ENCODE measurements at places on chromosomes 13 and 19.

- DNase-seq: peak; percentile 64
Observed at GRCh38 chr13:20703780-20704458, 420 bp downstream of the IL17D start.

- DNase-seq: peak; percentile 98
Observed at GRCh38 chr19:11435057-11435832, at the start of the genes ODAD3 and PRKCSH. Gene ODAD3 (minus strand): TSS chr19:11435121. CDS start chr19:11435016, 105 bp downstream. Gene PRKCSH (plus strand): TSS chr19:11435635. CDS start chr19:11436118, 483 bp downstream.

GRCh38 chr13:110525328-110526319 is 35.9 kb downstream of the RAB20 start:
- DNase-seq: no peak

GRCh38 chr13:100334214-100334613 is 245.3 kb downstream of the PCCA start:
- DNase-seq: peak; percentile 14

DNA sequence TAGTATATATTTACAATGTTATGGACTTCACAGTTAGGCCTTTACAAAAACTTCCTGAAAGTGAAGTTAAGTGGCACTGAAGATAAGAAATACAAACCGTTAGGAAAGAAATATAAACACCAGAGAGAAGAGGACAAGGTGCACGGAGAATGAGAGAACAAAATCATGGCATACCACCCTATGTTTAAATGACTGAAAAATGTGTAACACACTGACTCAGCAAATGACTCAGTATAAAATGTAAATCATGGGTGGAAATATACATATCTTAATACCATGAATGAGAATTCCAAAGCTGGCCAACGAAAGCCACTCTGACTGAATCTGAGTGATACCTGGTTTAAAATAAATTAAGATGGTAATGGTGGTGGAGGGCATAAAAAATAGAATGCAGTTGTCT is 260.8 kb downstream of the DNAJC15 start:
- no peak for DNase-seq

DNA sequence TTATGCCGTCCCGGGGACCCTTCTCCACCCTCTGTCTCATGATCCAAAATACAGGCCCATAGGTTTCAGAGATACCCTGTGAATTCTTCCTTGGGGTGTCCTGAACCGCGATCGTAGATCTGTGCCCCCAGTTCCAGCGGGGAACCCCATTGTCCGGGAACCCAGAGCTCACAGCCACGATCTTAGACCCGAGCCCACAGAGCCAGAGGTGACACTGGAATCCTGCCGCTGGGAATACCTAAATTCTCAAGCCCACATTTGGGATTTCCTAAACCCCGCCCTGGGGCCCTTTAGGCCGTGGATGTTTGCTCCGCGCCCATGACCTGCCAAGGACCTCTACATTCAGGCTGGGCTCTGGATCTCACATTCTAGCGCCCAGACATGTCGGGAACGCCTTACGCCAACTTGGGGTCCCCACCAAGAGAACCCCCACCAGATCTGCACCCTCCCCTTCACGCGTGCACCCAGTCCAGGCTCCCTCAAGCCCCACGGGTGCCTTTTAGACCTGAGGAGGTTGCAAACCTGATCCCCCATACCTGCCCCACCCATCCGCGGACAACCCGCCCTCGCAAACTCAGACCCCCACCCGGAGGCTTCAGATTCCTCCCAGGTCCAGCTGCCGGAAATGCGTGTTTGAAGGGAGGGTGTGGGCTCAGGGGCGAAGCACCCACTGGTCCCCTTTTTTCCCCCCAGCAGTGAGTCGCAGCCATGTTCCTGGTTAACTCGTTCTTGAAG is 605 bp downstream of the CAPNS1 start:
- no peak for DNase-seq

DNA sequence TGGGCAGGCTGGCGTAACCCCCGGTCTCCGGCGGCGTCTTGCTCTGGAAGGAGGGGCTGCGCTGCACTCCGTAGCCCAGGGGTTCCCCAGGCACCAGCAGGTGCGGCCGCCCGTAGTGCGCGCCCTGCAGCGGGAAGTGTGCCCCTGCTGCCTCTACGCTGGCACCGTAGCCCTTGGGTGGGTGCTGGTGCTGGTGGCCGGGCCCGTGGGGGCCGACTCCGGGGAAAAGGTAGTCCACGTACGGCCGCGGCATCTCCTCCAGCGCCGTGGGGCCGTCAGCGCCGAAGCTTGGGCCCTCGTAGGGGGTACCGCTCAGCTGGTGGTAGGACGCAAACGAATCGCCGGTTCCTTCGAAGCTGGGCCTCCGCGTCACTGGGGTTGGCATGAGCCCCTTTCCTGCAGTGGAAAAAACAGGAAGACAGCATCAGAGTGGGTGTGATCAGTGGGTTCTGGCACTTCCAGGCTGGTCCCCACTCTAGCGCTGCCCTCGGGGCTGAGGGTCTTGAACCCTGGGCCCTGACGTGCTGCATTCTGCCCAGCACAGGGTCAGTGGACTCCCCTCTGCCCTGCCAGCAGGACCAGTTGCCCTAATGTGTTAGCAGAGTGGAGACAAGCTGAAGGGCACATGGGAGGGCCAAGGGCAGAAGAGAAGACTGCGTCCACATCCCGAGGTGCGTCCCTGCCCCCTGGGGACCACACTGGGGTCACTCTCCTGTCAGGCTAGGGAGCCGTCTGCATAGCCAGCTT is 72.3 kb downstream of the LATS2 start:
- no peak for DNase-seq

- DNase-seq: no peak
Observed at GRCh38 chr19:5929625-5930024, 15.6 kb downstream of the CAPS start.

GRCh38 chr19:3949997-3950859 is 17.4 kb downstream of the NMRK2 start:
- DNase-seq: no peak

- DNase-seq: peak; percentile 9
Observed at GRCh38 chr19:39557811-39558623, 18.1 kb upstream of the EID2 start.

DNA sequence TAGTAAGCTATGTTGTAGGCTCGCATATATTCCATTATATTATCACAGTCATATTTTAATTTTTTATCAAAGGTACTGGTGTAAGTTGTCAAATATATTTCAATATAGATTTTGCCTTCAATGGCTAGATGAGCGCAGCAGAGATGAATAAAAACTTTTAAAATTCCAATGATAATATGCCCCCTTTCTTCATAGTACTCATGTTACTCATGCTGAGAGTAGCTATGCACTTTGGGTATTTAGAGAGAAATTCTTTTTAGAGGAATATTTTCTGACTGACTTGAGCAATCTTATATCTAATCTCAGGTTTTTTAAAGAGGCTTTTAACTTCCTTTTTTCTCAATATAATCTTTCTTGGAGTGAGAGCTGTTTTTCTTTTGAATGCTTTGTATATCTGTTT is 11.4 kb downstream of the ZNF254 start:
- no peak for DNase-seq

DNA sequence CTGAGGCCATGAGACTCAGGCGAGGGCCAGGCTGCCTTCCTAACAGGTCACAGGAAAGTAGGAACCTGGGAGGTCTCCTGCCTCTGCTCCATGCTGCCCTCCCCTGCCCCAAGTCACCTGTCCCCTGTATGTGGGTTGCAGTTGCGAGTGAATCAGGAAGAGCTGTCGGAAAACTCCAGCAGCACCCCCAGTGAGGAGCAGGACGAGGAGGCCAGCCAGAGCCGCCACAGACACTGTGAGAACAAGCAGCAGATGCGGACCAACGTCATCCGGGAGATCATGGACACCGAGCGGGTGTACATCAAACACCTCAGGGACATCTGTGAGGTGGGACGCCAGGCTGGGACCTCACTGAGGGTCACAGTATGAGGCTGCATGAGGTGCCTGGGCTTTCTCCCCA is 22.8 kb upstream of the C1QTNF9 start:
- DNase-seq: no peak

- DNase-seq: no peak
Observed at GRCh38 chr19:5578097-5578846, 10.5 kb upstream of the TINCR start.

- DNase-seq: no peak
Observed at GRCh38 chr13:41567363-41567762, 110.0 kb downstream of the RGCC start.

Measured in right renal pelvis (tissue), 4 donors.